ENCODE measurements at places on chromosomes 16 and 17.

GRCh38 chr17:35373984-35374765 lies 754 bp upstream of the SLFN11 start:
- peak; percentile 71 for DNase-seq

DNA sequence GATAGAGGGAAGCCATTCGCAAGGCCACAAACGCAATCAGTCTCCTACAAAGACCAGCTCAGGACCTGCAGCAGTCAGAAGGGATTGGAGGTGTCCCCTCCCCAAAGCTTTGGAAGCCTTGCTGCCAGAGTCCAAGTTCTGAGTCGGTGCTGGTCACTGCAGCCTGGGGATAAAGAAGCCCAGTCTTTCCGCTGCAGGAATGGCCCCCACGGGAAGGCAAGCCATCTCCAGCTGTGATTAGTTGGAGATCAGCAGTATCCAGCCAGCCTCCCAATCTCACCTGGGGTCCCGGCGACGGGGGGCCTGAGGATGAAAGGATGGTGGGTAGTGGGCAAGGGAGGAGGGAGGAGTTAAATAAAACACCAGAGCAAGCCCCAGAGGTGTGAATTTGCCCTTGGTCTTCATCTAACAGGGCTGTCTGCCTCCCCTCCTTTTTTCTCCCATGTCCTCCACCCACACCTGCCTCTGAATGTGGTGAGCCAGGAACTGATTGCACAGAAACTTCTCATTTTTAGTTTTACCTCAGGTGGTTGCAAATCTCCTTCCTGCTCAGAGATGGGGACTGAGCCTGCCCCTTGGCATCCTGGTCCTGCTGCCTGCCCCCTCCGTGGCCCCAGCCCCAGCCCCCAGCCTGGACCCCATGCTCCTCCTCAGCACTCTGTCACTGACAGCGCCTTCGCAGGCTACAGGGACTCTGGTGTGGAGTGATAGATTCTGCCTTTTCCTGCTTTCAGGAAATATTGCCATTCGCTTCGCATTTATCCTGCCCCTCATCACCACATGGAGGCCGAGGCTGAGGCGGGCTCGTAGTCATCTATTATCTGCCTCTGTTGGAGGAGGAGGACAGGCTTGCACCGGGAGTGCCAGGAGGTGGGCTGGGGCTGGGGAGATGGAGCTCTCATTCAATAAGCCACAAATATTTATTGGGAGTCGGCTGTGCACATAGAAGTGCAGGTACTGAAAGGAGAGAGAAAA lies 262.9 kb upstream of the SDK2 start:
- no peak for DNase-seq

DNA sequence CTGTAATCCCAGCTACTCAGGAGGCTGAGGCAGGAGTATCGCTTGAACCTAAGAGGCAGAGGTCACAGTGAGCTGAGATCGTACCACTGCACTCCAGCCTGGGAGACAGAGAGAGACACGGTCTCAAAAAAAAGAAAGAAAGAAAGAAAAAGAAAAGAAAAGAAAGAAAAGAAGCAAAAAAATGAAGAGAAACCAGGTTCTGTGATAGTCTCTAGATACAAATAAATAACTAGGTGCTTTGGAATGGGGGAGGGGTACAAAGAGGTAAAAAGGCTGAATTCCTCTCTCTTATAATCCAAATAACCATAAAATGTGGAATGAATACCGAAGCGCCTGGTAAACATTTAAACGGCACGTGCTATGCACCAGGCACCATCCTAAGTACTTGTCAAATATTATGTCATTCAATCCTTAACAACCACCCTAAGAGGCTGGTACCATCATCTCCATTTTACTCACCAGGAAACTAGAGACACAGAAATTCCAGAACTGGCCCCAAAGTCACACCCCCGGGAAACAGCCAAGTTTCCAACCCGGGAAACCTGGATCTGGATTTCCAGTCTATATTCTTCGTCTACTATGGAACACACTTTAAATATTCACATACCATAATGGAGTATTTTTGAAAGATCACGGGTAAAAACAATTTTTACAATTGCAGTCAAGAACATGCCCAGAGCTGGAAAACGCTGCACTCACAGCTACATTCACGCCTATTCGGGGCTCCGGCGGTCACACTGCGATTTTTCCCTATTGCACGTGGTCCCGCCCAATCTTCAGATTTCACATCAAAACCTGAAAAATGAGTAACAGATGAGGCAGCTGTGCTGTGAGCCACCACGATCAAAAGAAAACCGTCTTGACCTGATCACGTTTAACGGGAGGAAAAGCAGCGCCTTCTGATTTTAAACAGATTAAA lies 10.5 kb downstream of the NXN start:
- no peak for DNase-seq

DNA sequence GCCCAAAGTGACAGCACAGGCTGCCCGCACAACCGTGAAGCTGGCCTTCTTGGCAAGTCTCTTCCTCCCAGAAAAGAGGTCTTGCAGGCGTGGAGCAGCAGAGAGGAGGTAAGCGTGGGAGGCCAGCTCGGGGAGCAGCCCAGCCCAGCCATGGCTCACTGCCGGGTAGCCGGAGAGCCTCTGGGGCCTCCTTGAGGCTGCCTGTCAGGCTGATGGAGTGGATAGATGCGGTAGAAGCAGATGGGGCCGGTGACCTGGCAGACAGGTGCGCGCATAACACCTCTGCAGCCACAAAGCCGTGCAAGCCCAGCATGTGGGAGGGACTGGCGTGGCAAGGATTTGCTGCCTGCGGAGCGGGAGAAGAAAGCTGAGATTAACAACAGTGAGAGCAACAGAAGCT lies 17.1 kb upstream of the DOK4 start:
- DNase-seq = no peak

DNA sequence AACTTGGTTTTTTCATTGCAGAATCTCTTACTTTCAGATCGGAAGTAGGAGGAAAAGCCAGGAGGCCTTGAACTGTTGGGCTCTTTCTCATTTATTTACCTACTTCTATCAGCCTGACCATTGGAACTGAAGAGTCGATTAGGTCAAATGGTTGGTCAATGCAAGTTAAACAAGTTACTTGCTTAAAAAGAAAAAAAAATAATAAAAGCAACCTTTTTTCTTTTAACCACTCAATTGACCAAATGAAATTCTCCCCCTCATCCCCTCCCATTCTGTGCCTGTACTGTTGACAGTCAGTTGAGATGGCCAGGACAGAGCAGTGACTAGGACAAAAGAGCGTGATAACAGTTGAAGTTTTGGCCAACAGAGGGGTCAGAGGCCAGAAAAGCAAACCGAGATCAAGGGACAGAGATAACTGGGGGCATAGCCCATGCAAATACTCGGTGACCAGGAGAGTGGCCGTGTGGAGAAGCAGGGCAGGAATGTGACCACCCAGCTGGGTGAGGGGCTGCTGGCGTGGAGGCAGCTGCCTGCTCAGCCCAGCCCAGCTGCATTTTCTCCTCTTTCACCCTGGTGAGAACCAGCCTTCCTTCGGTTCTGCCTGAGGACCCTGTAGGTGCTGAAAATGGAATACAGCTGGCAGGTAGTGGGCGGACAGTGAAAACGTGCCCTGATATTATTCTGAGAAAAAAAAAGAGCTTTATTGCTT lies 72.2 kb downstream of the HS3ST3B1 start:
- no peak for DNase-seq

- peak; percentile 4 for DNase-seq
These were observed 6.1 kb downstream of the THUMPD1 start for GRCh38 chr16:20735490-20735889.

GRCh38 chr16:8943966-8944759 lies 19.5 kb downstream of the USP7 start:
- no peak for DNase-seq

DNA sequence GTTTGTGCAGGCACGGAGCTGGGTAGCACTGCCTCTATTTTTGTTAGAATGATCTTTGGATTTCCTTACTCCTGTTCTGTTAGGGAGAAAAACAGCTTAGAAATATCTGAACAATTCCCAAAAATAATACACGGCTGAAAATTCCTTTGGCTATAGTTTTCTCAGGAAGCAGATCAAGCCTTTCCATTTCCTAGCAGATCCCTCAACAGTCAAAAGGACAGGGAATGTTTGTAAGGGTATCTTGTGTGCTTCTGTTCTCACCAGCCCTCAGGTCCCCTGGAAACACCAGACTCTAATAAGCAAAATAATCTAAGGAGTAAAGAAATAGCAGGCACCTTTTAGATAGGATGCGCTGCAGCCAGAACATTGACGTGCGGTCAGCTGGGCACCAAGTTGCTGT lies 30.5 kb upstream of the WSB1 start:
- DNase-seq = no peak

GRCh38 chr17:31248986-31249834 lies 47.8 kb downstream of the OMG start:
- DNase-seq = peak; percentile 74

GRCh38 chr16:77077256-77077922 lies 113.6 kb upstream of the MON1B start:
- no peak for DNase-seq

- peak; percentile 42 for DNase-seq
These were observed 993 bp upstream of the ANKRD11 start for GRCh38 chr16:89491238-89491869.

DNA sequence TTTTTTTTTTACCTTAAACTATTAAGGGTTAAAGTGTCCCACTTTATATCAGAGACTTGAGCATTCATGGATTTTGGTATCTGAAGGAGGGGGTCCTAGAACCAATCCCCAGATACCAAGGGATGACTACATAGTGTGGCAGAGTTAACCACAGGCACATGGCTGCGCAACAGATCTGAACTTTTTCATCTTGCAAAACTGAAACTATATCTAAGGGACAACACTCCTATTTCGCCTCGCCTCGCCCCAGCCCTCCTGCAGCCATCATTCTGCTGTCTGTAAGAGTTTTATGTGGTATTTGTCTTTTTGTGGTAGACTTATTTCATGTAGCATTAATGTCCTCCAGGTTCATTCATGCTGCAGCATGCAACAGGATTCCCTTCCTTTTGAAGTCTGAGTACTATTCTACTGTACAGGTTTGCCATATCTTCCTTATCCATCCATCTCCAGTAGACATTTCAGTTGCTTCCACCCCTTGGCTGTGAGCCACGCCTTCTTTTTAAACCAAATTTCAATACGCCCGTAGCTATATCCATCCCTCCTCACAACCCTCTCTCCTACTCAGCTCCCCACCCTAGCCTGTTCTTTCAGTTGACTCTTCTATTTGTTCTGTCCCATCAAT lies 53.2 kb downstream of the AMFR start:
- DNase-seq = no peak

DNA sequence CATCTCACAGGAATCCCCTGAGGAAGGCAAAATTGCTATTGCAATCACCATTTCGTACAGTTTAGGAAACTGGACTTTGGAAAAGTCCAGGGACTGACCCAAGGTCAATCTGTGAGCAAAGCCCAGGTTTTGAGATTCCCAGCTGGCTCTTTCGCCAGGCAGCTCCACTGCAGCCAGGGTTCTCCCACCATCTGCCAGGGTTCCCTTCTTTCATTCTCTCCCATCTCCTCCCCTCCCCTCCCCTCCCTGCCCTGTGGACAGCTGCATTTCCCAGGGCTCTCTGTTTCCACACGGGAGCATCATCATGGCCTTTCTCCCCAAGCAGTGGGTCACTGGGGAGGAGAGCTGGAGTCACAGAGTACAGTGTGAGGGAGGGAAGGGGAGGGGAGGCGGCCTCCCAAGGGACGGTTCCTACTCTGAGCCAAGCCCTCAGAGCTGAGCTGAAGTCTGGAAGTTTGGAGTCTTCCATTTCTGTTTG lies 11.9 kb upstream of the GSDMA start:
- no peak for DNase-seq

- DNase-seq = no peak
These were observed 27.2 kb upstream of the MEAK7 start for GRCh38 chr16:84531671-84532111.

DNA sequence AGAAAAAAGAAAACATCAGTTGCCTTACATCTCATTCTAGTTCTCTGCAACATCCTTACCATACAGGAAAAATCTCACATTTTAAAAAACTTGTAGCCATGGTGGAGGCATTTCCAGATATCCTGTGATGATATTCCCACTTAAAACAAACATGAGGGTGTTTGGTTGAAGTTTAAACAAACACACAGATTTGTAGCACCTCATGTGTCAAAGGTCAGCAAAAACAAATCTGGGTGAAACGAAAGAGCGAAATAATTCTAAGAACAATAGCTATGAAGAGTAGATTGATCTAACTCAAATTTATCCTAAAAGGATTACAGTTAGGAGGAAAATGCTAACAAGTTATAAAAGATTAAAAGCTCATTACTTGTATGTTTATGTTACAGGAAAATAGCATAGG lies 83.1 kb upstream of the IRX5 start:
- no peak for DNase-seq

DNA sequence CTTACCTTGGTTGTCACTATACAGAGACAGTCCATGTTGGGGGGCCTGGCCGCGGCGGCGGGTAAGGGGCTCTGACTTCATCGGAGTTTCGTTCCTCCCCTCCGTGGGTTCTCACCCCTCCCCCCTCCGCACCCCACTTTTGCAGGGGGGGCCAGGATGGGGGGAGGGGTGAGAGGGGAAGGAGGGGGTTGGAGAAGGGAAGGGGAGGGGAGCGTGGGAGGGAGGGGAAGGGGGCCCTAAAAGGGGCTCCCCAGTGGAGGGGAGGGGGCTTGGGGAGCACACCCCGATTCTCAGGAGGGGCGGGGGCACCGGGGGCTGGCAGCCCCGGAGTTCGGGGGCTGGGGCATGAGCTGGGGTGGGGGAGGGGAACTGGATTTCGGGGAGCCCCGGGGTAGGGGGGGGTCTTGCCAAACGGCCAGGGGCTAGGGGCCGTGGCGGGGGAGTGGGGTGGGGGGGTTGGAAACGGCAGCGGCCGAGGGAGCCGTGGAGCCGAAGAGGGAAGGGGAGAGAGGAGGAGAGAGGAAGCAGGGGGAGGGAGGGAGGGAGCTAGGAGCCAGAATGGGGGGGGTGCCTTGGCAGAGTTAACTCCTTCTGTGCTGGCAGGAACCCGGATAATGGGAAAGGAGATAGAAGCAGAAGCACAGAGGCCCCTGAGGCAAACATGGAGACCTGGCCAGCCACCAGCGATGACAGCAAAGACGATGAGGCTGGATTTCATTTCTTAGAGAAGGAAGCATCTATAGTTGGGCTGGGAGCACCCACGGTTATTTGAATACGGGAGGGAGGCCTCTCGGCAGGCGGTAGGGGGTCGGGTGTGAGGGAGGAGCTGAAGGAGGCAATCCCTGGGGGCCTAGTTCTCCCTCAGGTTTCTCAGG lies 2.3 kb downstream of the DLG4 start:
- DNase-seq = peak; percentile 75

GRCh38 chr17:58317421-58318064 lies 11.1 kb downstream of the TSPOAP1 start:
- peak; percentile 62 for DNase-seq

- no peak for DNase-seq
These were observed 25.6 kb upstream of the CES5A start for GRCh38 chr16:55900616-55901393.

GRCh38 chr17:81404558-81405165 lies 9.4 kb downstream of the BAHCC1 start:
- DNase-seq = no peak

GRCh38 chr17:78341559-78342448 lies 18.1 kb downstream of the SOCS3 start:
- peak; percentile 84 for DNase-seq

GRCh38 chr16:23317751-23318150 lies 15.6 kb downstream of the SCNN1B start:
- DNase-seq = no peak

DNA sequence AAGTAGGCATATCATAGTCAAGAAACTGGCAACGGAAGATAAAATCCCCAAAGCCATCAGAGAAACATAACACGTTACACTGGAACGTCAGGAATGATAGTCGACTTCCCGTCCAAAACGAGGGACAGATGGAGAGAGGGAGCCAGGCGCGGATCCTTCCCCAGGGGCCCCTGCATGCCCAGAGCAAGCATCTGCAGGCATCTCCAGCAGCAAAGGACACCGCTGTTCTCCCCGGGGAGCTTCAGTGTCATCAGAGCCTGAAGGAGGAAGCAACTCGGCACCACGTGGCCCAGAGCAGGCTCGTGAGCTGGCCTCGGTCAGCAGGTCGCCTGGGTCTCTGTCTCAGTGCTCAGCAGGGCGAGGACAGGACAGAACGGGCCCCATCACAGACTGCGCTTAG lies 50.1 kb downstream of the LMF1 start:
- peak; percentile 79 for DNase-seq

Measured in AG10803 (cell line).